Stimulated activated CD4-positive, alpha-beta T cell treated with anti-CD3 and anti-CD28 coated beads, Interleukin-1b, Interleukin-23, amount 100 ng/mL, for 24 hours (primary cell): ENCODE measurements at places on chromosomes 2 and 18.

- DNase-seq: peak; percentile 45
Observed at GRCh38 chr2:239275044-239275685, 125.7 kb downstream of the HDAC4 start.

DNA sequence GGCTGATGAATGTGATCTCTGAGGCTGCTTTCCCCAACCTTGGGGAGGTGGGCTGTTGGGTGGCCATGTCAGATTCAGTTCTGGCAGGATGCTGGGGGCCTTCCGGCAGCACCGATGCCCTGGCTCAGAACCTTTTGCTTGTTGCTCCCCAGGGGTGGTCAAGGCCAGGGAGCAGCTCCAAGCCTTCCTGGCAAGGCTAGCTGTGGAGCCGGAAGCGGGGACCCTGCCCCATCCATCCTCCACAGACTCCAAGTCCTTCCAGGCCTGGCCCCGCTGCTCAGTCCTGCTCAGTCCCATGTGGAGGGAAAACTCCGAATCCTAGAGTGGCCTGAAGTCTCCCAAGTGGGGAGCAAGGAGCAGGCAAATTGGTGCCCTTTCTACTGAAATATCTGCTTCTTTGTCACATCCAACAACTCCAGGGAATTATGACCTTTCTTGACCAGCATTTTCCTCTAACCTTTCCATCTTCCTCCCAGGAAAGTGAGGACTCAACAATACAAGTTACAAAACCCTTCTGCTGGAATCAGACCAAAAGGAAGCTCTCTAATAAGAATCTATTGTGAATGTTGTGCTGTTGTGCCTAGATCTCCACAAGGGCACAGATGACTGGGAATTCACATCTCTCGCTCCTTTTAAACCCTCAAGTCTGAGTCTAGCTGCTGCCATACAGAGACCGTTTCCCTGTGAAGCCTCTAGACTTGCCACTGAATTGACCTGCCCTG, 134.0 kb downstream of the MCFD2 start:
- no peak for DNase-seq

DNA sequence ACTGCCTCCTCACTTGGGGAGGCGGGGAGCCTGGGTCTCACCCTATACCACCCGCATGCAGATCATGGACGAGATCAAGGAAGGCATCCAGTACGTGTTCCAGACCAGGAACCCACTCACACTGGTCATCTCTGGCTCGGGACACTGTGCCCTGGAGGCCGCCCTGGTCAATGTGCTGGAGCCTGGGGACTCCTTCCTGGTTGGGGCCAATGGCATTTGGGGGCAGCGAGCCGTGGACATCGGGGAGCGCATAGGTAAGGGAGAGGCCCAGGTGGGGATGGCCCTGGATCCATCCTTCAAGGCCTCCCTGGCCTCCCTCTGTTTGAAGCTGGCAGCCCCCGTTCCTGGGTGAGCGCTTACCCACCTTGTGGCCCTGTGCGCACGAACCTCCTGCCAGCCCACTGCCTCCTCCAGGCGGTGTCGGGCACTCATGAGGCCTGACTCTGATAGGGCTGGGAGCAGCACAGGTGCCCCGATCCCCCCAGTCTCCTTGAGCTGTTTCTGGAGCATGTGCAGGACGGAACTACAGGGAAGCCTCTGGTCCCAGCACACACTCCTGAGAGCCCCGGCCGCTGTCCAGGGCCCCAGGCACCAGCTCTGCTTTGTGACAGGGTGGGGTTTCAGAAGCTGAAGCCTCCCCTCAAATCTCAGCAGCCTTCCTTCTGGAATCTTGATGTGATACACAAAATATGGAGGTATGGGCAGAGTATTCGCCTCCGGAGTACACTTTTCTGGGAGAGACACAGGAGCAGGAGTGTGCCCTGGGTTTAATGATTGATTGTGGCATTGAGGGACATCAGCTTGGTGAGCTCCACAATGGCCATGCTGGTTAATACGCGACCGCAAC, 708 bp downstream of the AGXT start:
- DNase-seq: no peak

GRCh38 chr2:120246546-120247300, 5.9 kb upstream of the RALB start:
- no peak for DNase-seq

GRCh38 chr18:23994361-23994902, 20.1 kb upstream of the TTC39C start:
- no peak for DNase-seq

DNA sequence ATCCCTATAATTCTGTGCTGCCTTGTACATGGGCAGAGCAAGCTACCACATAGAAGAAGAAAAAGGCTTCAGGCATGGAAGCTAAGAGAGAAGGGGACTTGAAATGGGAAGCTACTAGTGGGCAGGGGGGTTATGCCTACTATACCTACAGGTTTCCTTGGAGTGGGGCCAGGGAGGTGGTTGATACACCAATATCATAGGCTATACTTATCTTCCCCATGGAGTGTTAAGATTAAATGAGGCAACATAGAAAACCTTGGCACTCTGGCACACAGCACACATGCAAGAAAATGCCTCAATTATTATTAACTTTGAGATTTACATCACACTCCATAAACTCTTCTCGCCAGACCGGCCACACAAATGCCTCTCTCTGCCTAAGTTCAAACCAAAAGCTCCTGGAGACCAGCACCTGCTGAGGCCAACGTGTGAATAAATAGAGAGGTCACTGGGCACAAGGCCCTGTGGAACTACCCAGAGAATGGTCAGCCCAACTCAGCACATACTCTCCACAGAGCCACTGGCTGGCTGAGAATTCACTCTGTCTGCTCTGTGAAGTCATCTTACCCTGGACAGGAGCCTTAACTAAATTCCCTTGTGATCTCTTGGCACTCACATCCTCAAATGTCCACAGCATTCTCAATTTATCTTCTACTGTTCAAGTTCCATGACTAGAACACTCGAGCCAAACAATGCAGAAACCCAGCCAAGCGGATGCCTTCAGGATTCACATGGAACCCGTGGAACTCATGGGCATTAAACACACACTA, 498.7 kb downstream of the BCL11A start:
- DNase-seq: no peak

GRCh38 chr18:78436110-78436509, 543.5 kb upstream of the SALL3 start:
- no peak for DNase-seq

- DNase-seq: no peak
Observed at GRCh38 chr2:72051971-72052505, 95.6 kb downstream of the CYP26B1 start.

- DNase-seq: no peak
Observed at GRCh38 chr18:78562531-78562961, 417.1 kb upstream of the SALL3 start.

DNA sequence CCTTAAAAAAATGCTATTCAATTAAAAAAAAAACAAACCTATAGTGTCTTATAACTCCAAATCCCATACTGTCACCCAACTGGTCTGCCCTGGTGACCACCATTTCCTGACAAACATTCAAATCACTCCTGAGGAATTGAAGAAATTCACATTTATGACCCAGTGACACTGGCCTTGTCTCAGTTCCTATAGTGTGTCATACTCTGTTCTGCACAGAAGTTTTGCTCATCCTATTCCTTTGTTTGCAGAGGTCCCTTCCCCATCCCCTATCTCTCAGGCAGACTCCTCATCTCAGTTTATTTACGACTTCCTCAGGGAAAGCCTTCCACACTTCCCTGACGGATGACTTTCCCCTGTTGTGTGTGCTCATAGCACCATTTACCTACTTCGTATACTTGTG, 14.7 kb downstream of the ZC3H6 start:
- no peak for DNase-seq

GRCh38 chr2:169662744-169663143, 31.5 kb downstream of the CFAP210 start:
- DNase-seq: no peak

DNA sequence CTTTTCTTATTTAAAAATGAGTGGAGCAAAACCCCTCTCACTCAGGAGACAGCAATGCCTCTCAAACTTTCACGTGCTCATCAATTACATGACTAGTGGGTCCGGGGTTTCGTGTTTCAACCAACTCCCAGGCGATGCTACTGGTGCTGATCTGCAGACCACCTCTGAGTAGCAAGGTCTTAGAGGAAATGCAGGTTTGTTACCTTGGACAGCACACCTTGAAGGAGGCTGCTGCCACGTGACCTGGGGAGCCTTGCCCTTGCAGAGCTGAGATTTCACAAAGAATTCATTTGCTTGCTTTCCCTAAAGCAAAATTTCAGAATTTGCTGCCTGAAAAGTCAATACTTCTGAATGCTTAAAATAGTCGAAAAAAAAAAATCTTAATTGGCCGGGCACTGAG, 32.4 kb downstream of the SMIM21 start:
- DNase-seq: no peak

- DNase-seq: no peak
Observed at GRCh38 chr2:19682493-19682892, 219.3 kb downstream of the TTC32 start.

- no peak for DNase-seq
Observed at GRCh38 chr2:113223813-113224212, 50.0 kb downstream of the PSD4 start.

DNA sequence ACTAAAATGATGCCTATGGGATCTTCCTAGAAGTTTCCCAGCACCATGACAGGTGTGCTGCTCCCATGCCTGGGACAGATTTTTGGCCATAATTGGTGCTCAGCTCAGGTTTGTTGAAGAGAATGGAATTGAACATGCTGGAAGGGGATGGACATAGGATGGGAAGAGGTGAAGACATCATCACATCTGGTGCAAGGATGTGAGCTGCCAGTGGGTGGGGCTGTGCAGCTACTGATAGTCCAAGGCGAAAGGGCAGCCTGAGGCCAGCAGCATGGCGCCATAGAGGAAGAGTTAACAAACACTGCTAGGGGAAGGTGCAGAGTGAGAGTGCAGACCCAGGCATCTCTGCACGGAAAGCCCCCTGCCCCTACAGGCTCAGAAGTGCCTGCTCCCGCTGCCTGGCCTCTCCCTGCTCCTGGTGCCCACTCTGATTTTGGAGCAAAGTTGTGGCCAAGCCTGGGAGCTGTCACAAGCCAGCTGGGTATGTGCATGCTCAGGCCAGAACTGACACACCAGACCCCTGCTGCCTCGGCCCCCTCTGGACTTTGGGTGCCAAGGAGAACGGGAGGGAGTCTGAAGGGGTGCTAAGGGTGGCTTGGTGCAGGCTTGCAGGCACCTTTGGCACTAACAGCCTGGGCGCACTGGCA, 178.6 kb downstream of the ZBTB7C start:
- no peak for DNase-seq

DNA sequence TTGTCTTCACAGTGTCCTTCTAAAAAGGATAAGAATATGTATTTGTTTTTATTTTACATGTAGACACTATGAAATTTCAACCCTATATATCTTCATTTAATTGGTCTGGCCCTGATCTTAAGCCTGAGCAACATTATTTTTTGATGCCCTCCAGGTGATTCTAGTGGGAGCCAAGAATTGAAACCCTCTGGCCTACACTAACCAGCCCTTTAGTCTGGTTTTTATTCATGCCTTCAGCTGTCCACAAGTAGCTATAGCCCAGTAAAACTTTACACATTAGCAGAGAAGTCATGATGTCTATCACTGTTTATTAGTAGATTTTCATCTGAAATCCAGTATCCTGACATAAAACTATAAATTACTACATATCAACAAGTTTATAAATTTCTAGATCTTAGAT, 52.7 kb upstream of the UBXN4 start:
- DNase-seq: no peak

DNA sequence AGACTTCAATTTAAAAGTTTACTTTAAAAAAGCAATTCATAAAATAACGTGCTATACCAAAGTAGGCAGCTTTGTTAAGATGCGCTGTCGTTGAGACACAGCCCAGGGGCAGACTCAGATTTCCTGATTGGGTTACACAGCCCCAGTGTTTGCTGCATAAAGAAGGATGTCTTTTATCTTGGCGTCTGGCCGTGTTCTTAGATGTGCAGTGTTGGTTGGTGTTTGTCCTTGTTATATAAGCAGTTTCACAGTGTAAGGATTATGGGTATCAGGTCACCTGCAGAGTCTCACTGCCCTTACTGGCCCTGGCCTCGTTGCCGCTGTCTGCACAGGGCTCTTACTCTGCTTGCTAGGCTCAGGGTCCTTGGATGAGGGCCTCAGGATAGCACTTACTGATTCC, 108.5 kb downstream of the WDSUB1 start:
- DNase-seq: no peak

GRCh38 chr2:101766337-101766736, 68.8 kb downstream of the MAP4K4 start:
- no peak for DNase-seq

DNA sequence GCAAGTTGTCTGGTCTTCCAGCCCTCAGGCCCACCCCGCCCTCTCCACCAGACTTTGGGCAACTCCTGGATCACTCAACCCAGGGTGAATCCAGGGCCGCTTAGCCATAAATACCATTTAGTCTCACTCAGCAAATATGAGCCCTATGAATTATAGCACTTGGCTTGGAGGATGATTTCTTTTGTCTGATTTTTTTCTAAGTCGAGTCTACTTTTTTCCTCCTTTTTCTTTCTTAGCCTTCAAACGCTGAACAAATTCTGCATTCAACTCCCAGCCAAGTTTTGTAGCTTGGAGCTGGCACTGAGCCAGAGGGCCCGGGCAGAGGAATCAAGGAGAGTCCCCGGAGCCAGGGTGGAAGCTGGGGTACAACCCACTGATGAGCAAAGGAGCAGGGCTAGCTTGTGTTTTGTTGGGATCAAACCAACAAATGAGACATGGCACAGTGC, 48.7 kb downstream of the SERTAD2 start:
- DNase-seq: no peak

DNA sequence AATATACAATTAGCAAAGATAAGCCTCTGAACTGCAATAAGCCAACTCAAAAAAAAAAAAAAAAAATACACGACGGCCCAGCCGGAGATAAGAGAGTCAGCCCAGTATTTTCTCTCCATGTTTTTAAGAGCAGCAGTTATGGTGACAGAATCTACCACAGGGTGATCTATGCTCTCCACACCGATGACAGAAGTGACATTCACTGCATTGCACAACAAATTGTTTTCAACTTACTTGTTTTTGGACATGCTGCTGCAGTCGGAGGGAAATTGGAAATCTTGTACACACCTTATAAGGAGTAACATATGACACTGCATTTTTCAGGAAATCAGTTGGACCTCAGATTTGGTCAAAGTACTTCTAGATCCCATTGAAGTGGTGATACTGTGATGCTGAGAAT, 23.3 kb upstream of the APOB start:
- no peak for DNase-seq

- no peak for DNase-seq
Observed at GRCh38 chr2:207284556-207285472, 119.1 kb upstream of the KLF7 start.

DNA sequence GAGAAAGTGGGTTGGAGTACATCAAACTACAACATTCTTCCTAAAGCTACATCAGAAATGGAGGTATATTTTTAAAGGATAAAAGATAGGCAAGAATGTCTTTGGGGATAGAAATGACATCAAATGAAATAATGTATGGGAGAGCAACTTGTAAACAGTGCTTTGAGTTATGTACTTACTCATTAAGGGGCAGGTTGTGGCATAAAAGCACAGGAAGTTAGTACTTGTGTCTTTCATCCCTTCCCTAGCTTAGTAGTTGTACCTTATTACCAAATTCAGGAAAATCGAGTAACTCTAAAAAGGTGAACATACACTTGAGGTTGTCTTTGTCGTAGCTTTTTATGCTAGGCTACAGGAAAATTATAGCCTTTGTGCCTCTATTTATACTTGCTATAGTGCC, 28.9 kb downstream of the PPP1CB start:
- no peak for DNase-seq
